ENCODE measurements at places on chromosomes 5 and 9.
A peak's percentile ranks its signal among the peaks of the same experiment; 100 is the strongest.

DNA sequence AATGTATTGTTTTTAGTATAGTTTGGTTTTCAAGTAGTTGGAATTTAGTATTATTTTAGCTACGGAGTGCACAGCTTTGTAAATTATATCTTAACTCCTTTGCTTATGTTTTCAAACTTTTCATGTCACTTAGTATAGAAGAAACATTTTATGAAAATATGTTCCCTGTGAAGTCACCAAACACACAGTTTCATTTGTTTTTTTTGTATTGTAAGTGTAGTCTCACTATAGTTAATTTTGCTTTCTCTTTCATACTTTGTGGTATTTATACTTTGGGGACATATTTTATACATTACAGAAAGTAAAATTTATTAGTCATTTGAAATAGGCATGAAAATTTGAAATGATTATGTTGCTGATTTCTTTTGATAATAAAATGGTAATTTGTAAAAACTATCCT, 5.0 kb downstream of the CHSY3 start:
- no peak for DNase-seq

GRCh38 chr9:90018688-90019087, 413.9 kb downstream of the GADD45G start:
- DNase-seq: no peak

GRCh38 chr5:97142521-97143254, at the start of gene LIX1:
LIX1 (minus strand) TSS chr5:97142611; CDS start chr5:97142576, 35 bp downstream.
- DNase-seq: no peak

DNA sequence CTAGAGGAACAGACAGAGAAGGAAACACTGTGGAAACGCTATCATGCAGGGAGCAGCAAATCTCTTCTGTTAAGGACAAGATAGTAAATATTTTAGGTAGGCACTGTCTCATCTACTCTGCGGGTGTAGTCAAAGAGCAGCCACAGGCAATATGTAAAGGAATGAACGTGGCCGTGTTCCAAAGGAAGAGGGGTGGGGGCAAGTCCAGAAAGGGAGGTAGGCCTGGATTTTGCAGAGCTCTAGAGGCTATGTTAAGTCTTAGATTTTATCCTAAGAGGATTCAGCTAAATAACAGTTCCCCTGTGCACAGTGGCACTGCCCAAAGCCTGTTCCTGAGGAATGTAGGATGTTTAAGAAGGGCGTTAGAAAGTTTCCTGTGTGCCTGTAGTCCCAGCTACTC, 161.6 kb downstream of the ACTL7B start:
- DNase-seq: no peak

GRCh38 chr5:76341651-76342334, 61.3 kb upstream of the IQGAP2 start:
- DNase-seq: no peak

DNA sequence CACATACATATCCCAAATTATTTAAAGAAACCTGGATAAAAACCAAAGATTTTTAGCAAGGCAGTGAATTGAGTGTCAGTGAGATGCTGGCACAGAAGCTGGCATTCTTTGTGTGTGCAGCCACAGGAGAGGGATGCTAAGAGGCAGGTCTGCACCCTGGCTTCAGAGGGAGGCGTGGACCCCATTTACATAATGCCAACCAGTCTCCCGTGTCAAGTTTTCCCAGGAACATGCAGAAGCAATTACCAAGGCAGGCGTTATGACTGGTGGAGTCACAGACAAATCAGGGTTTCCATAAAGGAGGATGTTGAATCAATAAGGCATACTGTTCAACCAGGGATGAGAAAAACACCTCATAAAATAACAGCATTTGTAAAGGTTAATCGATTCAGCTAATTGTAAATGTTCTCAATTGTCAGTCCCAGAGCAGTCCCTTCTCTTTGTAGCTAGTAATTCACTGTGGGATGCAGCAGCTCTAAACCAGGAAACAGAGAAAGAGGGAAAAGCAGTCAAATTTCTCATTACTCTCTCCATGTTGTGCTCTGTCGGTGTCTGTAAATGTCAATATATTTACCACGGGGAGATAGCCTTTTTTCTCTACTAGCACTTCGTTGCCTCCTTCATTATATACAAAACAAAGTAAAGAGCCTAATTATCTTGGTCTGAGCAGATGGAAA, 452.4 kb upstream of the GRAMD2B start:
- no peak for DNase-seq

DNA sequence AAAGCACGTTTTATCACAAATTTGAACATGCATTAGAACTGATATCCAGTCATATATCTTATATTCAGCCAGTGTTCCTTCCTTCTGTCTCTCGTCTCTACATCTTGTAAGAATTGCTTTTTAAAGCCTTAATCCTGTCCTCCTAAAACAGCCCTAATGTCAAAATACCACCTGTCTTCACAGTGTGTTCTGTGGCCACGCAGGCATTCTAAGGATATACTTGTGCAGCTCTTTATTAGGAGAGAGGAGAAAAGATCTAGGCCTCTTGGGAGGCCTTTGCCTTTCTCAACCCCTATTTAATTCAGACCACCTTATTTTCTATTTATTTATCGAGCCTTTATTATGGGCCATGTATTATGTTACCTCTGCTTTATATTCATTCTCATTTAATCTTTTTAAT, 78.3 kb downstream of the MAN2A1 start:
- no peak for DNase-seq

DNA sequence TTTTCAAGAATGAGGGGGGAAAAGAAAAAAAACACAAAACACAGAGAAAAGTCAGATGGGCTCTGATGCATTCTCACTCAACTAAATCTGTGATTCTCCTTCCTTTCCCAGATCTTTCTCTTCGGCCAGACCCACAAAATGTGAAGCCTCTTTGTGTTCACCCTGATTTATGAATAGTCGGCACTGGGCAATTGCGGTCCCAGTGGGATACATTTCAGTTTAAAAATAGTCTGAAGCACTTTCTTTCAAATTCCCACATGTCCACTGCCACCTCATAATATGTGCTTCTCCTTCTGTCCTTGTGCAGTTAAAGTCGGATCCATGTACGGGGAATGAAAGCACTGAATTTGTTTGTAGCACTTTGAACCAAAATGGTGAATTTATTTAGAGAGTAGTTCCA, 995.4 kb upstream of the WWC1 start:
- no peak for DNase-seq

- DNase-seq: peak; percentile 35
Measured at GRCh38 chr9:125747053-125747764, at the start of gene PBX3. PBX3 (plus strand) TSS chr9:125747373.

DNA sequence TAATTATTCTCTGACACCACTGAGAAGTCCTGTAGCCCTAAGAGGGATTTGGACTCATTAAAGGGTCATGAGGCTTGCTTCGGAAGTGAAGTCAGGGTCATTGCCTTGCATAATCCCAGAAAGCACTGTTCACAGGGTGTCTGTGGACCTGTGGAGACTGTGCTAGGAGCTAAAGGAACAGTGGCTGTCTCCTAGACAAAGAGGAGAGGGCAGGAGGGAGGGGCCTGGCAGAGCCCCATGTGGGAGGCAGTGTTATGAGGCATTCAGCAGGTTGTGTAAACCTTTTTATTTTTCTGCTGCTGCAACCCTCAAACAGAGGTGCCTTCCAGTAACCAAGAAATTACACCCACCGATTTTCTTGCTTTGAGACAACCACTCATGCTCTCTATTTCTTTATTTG, 3.3 kb downstream of the TMEM174 start:
- no peak for DNase-seq

DNA sequence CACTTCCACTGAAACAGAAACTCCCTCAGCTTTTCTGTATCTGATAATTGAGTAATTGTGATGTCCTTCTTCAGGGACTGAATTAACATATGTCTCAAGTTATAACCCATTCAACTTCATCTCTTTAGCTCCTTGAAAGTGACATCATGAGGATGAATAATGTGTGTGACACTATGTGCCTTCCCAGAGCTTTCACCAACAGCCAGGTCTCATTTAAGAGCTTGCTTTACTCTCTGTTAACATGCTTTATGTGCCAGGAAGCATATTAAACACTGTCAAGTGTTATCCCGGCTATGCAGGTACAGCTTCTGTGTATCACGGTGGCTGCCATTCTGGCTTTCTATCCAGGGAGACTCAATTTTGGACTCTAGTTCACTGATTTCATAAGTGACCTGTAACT, 799.9 kb downstream of the CDH12 start:
- DNase-seq: no peak

DNA sequence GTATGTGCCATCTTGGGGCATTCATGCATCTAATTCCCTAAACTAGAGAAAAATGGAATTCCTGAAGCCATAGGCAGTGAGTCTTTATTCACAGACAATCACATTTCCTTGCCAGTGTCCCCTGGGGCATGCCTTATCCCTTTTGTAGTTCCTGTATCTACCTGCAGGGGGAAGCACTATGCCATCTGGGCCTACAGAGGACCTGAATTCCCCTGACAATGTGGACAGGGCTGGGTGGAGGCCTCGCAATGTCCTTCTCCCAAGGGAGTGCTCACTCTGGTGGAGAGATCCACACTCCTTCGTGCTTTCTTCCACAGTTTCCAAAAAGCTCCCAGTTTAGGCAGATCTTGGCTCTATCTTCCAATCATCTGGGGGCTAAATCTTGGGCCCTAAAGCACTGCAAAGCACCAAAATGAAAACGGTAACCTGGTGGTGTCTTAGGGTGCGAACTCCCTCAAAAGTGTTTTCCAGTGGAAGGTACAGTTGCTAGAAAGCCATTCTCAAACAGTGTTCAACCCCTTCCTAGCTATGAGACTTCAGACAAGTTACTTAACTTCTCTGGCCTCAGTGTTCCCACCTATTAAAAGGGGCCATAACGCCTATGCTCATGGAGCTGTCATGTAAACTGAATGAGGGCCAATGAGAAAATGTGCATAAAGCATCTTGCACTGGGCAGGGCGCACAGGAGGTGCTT, 17.5 kb downstream of the WHRN start:
- no peak for DNase-seq
